ENCODE measurements at places on chromosomes 2 and 18.

- DNase-seq: no peak
Observed at GRCh38 chr2:49972699-49973098, 818.4 kb upstream of the FSHR start.

DNA sequence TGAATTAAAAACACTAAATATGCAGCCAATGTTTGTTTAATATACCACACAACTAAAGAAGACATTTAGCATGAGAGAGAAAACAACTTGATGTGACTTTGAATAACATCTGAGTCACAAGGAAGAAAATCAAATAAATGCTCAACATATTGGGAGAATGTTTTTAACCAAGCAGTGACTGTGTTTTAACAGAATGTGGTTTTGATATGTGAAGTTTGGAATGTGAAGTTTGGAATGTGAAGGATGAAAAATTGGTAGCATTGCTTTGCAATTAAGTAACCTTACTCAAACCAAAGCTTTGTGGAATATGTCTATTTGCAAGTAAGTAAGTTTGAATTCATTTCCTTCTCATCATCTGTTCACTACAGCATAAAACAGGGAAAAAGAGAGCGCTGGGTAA, 128.2 kb upstream of the DNAJC10 start:
- DNase-seq: no peak

- DNase-seq: no peak
Observed at GRCh38 chr2:67258831-67259230, 138.3 kb upstream of the ETAA1 start.

DNA sequence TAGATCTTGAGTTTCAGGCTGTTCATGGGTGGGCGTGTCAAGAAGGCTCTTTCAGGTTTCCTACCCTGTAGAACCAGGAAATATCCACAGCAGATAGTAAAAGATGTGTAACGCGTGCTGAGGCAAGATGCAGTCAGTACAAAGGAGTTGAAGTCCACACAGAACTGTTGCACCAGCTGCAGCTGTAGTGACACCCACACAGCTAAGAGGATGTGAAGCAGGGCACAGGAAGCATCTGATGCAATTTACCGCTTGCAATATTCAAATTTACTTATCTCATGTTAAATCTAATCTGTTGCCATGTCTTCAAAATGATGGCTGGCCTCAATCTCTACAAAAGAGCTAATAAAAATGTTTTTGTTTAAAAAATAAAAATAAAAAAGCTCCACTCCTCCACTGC, 132.8 kb downstream of the ARHGAP15 start:
- peak; percentile 81 for DNase-seq

DNA sequence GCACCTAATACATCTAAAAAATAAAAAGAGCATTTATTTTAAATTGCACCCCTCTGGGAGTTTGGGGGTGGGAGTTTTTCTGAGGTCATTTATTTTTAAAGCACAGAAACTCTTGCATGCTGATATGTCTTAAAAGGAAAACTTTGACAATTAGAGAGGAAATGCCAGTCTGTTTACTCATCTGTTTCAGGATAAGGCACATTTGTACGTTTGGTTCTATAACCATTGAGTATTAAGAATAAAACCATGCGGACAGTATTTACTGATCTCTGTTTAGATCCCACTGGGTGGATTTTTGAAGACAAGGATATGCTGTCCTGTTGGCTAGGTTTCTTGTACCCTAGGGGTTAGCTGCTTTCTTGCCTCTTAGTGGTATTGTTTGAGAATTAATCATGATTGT, 122.9 kb downstream of the TANC1 start:
- no peak for DNase-seq

GRCh38 chr2:178419123-178419522, 31.9 kb downstream of the PRKRA start:
- DNase-seq: no peak

DNA sequence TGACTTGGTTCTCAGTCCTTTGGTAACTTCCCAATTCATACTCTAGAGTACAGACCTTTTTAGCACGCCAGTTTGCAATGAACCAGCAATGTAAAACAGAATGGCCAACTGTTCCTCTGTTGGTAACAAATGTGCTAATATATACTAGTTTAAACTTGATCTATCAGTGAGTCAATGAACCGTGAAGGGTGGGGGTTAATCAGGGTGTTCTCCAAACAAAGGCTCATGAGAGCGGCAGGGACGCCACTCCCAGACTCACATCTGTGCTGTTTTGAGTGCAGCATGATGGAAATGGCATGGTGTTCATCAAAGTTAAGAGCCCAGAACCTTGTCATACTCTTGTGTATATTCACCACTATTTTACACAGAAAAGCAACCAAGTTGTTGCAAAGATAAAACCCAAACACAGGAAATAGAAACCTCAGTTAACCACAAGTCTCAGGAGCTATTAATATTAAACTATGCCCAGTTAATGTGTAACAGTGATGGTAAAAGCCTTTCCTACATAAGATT, 70.3 kb downstream of the CERKL start:
- no peak for DNase-seq

- DNase-seq: no peak
Observed at GRCh38 chr2:65620524-65620923, 188.1 kb upstream of the SPRED2 start.

DNA sequence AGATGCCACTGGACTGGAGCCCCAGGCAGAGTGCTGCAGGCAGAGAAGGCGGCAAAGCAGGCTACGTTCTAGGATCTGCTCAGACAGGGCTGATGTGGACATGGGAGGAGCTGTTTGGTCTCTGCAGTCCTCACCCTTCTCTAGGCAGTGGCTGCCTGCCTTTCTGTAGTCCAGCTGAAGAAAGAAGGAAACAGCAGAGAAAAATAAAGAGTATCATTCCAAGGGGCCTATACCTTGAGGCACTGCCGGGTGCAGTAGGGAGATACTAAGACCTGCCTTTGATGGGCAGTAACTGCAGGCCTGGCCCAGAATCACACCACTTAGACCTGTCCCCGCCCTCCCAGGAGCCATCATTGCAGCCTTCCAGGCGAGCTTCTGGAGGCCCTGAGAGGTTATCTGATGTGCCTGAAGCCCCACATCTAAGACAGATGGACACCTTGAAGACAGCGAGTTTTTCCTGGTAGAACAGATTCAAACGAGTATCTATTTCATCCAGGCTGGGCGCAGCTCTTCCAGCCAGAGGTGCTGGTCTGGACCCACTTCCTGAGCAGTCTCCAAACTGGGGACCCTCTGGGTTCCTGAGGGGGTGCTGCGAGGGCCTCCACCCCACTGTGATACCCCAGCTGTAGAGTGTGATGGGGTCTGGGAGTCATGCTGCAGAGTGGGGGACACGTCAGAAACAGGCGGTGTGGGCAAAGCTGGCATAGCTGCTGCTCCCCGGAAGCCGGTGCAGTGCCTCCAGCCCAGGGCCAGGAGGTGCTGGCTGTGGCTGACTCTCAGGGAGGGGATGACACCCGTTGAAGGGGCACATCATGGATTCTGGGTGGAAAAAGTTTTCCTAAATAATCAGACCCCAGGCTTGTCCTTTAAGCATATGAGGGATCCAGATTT, 87.3 kb upstream of the OTOS start:
- peak; percentile 56 for DNase-seq

GRCh38 chr2:205701509-205701908, 19.2 kb downstream of the NRP2 start:
- DNase-seq: no peak

DNA sequence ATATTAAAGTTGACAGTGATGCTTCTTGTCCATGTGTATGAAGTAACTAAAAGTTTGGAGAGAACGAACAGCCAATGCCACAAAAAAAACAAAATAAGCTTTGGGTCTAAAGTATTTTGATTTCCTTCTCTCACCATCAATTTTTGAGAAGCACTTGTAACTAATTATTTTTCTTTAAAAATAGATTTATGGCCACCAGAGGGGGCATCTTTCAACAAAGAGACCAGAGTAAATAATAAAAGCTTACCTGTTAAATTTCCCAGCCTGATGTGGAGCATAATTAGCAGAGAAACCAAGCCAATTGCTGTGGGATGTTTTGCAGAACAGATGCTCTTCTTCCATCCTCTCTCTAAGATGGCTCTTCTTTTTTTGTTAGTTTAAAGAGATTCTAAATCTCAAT, 29.0 kb downstream of the LINC00305 start:
- DNase-seq: no peak

- DNase-seq: no peak
Observed at GRCh38 chr2:22375096-22375495, 1009.9 kb upstream of the KLHL29 start.

Measured in activated effector memory CD4-positive, alpha-beta T cell treated with anti-CD3 and anti-CD28 coated beads, Interleukin-2, amount 50 U/mL, for 16 hours (primary cell).